ENCODE measurements at places on chromosomes 2 and 18. TPM values are rescaled to one million over a fixed set of nuclear protein-coding genes. Genes with fewer than 3 reads are reported as not detected.

STPG4 gene
- not detected for total RNA-seq

GRCh38 chr2:199524689-199525574 lies 67.2 kb upstream of the SATB2 start:
- no peak for DNase-seq

- DNase-seq, result no peak
These were observed 12.8 kb upstream of the GBX2 start for GRCh38 chr2:236180831-236181453.

- no peak for DNase-seq
These were observed 506.1 kb downstream of the BCL11A start for GRCh38 chr2:60047347-60047746.

DNA sequence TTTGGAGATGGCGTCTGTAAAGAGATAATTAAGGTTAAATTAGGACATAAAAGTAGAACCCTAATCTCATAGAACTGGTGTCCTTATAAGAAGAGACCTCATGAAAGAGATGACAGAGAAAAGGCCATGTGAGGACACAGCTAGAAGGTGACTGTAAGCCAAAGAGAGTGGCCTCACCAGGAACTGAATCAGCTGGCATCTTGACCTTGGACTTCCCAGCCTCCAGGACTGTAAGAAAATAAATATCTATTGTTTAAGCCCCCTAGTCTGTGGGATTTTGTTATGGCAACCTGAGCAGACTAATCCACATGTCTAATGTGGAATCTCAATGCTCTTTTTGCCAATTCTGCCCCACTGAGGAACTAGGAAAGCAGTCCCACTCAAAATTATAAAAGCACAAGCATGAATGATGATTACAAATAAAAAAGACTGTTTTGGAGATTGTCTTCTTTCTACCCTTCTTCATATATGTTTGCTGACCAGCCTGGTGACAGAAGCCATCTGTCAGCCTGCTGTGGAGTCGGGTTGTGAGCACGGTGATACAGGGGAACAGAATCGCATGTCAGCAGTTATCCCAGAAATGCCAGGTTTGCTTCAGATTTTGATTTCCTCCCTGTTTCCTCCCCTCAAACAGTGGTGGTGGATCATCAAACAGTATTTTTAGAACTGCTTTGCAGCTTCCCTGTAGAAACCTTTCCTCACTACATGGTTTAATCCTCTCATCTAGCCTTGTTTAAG lies 54.2 kb downstream of the INPP4A start:
- no peak for DNase-seq
